Activated naive CD8-positive, alpha-beta T cell treated with anti-CD3 and anti-CD28 coated beads for 36 hours (primary cell): ENCODE measurements at places on chromosomes 12 and 14.

DNA sequence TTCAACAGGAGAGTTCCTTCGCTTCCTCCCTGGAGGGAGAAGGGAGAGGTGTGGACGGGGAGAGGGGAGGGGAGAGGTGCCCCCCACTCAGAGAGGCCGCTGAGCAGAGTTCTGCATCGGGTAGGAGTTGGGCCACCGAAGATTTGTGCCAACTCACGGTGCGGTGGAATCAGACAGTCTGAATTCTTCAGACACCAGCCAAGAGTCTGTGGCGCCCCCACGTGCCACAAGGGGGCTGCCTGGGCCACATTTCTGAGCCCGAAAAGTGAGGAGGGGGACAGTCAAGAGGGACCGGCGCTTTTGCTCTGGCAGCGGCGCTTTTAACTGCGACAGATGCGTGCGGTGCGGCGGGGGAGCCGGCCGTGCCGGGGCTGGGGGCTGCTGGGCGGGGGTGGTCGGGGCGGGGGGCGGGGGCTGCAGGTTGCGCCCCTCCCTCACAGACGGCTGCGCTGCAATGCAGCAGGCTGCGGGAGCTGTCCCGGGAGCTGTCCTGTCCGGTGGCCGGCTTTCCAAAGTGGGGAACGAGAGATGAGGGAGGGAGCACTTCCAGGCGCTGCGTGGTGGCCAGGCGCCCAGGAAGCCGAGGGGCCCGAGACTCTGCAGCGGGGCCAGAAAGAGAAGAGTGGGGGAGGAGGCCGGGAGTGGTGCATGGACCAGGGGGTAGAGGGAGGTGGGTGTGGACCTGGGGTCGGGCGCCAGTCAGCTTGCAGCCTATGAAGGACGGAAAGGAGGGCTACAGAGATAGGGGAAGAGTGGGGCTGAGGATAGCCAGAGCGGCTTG lies 975 bp upstream of the RTL1 start:
- no peak for DNase-seq

GRCh38 chr14:65462411-65462810 lies 49.9 kb downstream of the FUT8 start:
- no peak for DNase-seq

DNA sequence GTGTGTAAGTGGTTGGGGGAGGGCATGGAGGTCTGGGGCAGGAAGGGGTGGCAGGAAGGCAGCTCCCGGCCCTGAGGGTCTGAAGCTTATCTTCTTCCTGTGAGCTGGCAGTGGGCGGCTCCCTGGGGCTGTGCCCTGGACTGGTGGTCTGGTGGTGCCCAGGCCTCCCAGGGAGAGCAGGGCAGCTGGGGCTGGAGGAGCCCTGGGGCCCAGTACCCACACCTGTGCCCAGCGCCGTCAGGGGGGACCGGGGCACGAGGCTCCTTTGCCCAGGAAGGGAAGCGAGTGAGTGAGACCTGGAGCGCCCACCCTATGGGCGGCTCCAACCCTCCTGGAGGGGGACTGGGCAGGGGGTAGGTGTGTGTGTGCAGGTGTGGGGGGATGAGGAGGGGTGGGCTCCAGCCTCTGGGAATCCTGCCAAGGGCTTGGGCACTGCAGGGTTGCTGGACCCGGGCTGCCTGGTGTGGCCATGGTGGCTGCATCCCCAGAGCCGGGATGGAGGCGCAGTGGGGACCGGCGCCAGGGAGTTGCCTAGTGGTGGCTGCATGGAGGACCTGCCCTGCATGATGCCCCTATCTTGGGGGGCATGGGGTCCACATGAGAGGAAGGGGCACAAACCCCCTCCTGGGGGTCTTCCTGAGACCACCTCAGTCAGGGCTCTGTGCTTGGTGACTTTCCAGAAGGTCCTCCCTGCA lies 353.6 kb downstream of the TMEM121 start:
- no peak for DNase-seq

DNA sequence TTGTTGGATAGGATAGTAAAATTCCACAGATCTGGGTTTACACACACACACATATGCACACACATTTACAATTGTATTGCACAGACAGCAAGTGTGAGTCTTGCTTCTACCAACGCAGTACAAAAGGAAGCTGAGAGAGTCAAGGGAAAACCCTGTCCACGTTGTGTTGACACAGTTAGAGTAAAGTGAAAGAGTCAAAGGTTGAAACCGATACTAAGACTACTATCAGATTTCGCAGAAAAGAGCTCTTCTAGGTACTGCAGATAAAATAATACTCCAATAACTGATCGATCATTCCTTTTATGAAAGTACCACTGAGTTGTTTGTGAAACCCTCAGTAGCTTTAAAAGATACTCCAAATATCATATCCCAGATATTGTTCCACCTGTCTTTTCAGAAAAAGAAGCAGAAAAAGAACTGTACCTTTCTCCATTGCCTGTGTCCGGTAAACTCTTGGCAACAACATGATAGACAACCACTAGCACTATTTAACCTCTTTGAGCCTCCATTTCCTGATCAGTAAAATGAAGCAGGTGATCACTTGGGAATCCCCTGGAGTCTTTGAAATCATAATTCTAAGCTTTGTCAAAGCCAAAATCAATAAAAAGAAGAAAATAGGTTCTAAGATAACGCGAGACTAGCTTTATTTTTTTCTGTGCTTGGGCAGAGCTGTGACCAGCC lies 224.6 kb upstream of the FOXN3 start:
- DNase-seq = no peak

DNA sequence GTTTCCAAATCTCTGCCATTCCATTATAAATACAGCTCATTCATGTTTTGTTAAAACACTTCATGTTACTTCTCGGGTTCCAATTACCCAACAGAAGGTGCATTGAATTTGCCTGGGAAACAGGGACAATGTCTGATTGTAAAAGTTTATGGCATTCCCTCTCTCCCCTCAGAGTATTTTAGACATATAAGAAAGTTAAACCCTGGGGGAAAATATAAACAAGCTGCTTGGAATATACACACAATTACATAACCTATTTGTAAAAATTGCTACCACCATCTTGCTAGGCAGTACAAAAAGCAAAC lies 60.0 kb downstream of the BTG1 start:
- DNase-seq = no peak

GRCh38 chr14:63962906-63963305 lies 110.1 kb downstream of the SYNE2 start:
- DNase-seq = no peak

GRCh38 chr14:33631021-33631420 lies 319.9 kb downstream of the EGLN3 start:
- DNase-seq = no peak
